A549 treated with ZK216348 at 1 μM for 4 hours (cell line): ENCODE measurements at places on chromosomes 16 and 17. TPM values are rescaled to one million over a fixed set of nuclear protein-coding genes. Genes with fewer than 3 reads are reported as not detected.

Gene CDH5
- 0.12 to 0.33 TPM (median 0.24 TPM) in 5 replicates for total RNA-seq

Gene TBC1D3
- total RNA-seq: not detected in 5 replicates

Gene ADAM11
- 1.3 to 2.7 TPM (median 2.0 TPM) in 5 replicates for total RNA-seq

Gene RNU2-1
- not detected in 5 replicates for total RNA-seq

Gene YBX2
- 0.19 to 0.84 TPM (median 0.47 TPM) in 5 replicates for total RNA-seq

Gene ENPP7
- not detected in 5 replicates for total RNA-seq

Gene SLC38A8
- total RNA-seq: not detected in 5 replicates

Gene CLDN7
- total RNA-seq: 0.29 to 2.9 TPM (median 1.6 TPM) in 5 replicates

Gene SLC35G6
- not detected in 5 replicates for total RNA-seq

Gene PRR35
- total RNA-seq: 0.11 to 0.20 TPM (median 0.13 TPM) in 4 of 5 replicates, not detected in the other

Gene SMIM22
- total RNA-seq: not detected in 5 replicates

Gene SPN
- 0.08 TPM in 1 of 5 replicates, not detected in the others for total RNA-seq

Gene SEPTIN1
- 1.9 to 2.3 TPM (median 2.2 TPM) in 5 replicates for total RNA-seq

Gene PTRH2
- total RNA-seq: 97.3 to 120 TPM (median 109 TPM) in 5 replicates

Gene HBM
- not detected in 5 replicates for total RNA-seq

Gene VAT1L
- not detected in 5 replicates for total RNA-seq

Gene CCL8
- total RNA-seq: not detected in 5 replicates

Gene CD300A
- total RNA-seq: not detected in 5 replicates

Gene C16orf86
- 0.45 TPM in 1 of 5 replicates, not detected in the others for total RNA-seq

Gene SRL
- total RNA-seq: 0.06 TPM in 1 of 5 replicates, not detected in the others

Gene TPSG1
- not detected in 5 replicates for total RNA-seq

Gene NACA2
- not detected in 5 replicates for total RNA-seq

Gene AANAT
- total RNA-seq: 0.29 to 0.51 TPM (median 0.37 TPM) in 4 of 5 replicates, not detected in the other

Gene CCDC78
- 4.1 to 7.1 TPM (median 6.2 TPM) in 5 replicates for total RNA-seq

Gene CCDC92B
- 0.07 to 0.23 TPM (median 0.14 TPM) in 5 replicates for total RNA-seq

Gene NARF
- 45.5 to 57.0 TPM (median 48.6 TPM) in 5 replicates for total RNA-seq

Gene SMARCE1
- total RNA-seq: 105 to 119 TPM (median 113 TPM) in 5 replicates
